ENCODE measurements at places on chromosomes 5 and 9.

DNA sequence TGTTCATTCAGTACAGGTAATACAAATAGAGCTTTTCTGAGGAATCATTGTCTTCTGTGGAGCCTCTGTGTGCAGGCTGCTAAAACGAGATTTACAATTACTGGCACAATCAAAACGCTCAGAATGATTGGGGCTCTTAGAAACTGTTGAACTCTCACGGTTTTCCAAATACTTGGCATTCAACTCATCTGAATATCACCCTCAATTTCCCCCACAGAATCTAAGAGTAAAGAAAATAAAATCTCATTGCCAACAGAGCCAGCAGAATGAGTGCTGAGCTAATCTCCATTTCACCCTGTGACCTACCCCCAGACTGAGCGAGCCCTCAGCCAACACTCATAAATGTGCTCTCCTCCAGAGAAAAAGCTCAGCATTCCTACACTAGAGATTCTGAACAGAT is 35.3 kb upstream of the TMED7 start:
- DNase-seq = no peak

GRCh38 chr5:170483701-170484458 is 19.9 kb upstream of the KCNIP1 start:
- DNase-seq = no peak

- DNase-seq = no peak
Observed at GRCh38 chr9:82404196-82404870, 415.8 kb downstream of the SPATA31D1 start.

GRCh38 chr5:169637085-169637548 is at the start of gene DOCK2:
Gene DOCK2 (plus strand): TSS chr5:169637275. CDS start chr5:169637327, 52 bp downstream.
- no peak for DNase-seq

- no peak for DNase-seq
Observed at GRCh38 chr9:126927419-126927818, 12.8 kb downstream of the RALGPS1 start.

DNA sequence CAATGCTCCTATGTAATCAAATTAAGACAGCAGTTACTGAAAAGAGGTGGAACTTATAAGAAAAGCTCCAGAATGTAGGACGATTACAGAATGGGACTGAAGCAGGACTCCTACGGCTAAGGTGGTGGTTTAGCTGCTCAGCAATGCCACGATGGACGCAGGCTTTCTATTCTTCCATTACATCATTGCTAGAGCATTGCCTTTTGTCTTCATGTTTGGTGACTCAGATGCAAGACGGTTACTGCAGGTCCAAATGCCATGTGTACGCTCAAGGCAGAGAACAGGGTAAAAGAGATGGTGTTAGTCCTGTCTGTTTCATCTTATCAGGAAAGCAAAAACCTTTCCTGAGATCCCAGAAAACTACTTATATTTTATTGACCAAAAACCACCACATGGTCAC is 255.1 kb downstream of the ZSWIM6 start:
- no peak for DNase-seq

All from dorsolateral prefrontal cortex (tissue), 122 donors.